NCI-H2171 treated with DMSO at 0.1 percent for 48 hours (cell line): ENCODE measurements at places on chromosomes 6 and 20.

DNA sequence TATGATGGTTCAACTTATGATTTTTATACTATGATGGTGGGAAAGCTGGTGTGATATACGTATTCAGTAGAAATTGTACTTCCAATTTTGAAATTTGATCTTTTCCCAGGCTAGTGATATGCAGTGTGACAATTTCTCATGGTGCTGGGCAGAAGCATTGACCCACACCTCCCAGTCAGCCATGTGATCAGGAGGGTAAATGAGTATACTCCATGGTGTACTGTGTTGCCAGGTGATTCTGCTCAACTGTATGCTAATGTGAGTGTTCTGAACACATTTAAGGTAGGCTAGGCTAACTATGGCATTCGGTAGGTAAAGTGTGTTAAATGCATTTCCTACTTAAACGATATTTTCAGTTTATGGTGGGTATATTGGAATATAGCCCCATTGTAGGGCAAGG is 19.1 kb downstream of the PTPRA start:
- DNase-seq: no peak

- peak; percentile 5 for DNase-seq
These were observed 8.1 kb downstream of the CCR6 start for GRCh38 chr6:167130712-167131684.

GRCh38 chr20:41604002-41604401 is 14.2 kb downstream of the CHD6 start:
- DNase-seq: no peak

DNA sequence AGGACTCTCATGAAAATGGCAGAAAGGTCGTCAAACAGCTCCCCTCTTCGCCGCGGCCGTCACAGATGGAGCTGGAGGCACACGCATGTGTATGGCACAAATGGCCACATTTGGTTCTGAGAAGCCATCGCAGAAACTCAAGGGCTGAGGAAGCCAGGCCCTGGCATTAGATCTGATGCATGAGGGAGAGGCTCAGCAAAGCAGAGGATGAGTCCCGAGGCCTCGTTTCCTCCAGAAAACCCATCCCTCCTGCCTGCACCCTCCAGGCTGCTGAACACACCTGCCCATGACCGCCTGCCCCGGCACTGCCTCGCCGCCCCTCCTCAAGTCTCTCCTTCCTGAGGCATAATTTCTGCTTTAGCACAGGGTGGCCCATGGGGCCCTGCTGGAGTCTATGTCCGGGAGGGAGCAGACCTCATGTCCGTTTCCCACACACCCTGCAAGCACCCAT is 240.3 kb downstream of the DLL1 start:
- no peak for DNase-seq

DNA sequence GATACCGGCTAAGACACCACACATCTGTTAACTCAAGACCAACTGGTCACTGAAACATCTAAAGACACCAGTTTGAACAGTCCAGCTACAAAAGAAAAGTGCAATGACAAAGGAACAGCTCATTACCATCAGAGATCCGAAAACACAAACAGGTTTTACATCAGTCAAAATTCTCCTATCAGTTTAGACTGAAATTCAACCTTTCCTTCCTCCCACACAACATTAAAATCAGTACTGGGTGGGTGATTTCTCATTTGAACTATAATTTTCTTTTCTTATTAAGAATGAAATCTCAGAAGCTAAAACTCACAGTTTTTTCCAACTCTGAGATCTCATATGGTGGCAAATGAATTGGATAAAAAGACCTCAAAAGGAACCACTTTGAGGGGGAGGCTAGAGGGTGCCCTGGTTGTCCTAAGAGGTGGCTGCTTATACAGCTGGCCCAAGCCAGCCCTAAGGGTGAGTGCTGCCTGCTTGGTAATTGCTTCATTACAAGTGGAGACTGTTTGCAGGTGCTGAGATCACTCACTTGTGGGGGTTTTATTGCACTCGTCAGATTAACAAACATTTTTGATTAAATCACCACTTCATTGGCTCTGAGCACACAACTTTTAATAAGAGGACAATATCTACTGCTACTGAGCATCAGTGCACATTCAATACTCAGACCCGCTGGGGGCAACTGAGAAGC is 4.3 kb downstream of the CCDC167 start:
- peak; percentile 38 for DNase-seq

DNA sequence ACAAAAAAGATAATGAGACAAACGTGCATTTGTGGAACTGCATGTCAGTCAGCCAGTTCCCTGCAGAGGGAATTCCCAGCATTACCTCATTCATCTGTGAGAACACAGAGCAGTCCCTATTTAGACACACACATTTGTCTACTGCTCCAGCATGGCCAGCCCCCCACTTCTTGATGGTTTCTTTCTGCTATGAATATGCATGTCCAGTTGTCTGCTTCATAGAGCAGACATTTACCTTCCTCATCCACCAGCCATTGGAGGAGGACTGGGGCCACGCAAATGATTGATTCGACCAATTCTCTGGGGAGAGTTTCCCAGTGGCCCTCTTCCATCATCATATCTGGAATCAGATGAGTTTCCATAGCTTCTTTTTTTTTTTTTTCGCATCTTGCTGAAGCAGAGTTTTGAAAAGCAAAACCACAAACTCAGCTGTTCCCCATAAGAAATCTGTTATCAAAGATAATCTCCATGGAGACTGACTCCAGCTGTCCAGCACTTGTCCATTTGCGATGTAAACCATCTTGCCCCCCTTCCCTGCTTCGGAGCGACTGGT is 11.8 kb downstream of the ENPP1 start:
- no peak for DNase-seq

GRCh38 chr6:168105813-168106632 is 27.0 kb upstream of the FRMD1 start:
- DNase-seq: no peak

DNA sequence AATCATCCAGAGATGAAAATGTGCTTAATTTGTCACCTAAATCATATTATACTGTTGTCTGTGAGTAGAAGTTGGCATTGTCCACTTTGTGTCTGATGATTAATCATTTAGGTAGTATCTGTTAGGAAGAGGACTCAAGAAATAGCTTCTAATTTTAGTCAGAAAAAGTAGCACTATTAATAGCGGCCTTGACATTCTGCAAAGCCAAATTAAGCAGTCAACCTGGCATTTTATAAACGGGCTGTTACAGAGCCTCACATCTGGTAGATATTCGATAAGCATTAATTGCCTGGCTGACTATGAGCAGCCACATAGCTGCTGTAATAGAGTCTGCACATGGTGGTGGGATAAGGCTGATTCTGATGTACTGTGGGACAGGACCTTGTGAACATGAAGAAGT is 99.5 kb downstream of the KLHL32 start:
- DNase-seq: peak; percentile 47

DNA sequence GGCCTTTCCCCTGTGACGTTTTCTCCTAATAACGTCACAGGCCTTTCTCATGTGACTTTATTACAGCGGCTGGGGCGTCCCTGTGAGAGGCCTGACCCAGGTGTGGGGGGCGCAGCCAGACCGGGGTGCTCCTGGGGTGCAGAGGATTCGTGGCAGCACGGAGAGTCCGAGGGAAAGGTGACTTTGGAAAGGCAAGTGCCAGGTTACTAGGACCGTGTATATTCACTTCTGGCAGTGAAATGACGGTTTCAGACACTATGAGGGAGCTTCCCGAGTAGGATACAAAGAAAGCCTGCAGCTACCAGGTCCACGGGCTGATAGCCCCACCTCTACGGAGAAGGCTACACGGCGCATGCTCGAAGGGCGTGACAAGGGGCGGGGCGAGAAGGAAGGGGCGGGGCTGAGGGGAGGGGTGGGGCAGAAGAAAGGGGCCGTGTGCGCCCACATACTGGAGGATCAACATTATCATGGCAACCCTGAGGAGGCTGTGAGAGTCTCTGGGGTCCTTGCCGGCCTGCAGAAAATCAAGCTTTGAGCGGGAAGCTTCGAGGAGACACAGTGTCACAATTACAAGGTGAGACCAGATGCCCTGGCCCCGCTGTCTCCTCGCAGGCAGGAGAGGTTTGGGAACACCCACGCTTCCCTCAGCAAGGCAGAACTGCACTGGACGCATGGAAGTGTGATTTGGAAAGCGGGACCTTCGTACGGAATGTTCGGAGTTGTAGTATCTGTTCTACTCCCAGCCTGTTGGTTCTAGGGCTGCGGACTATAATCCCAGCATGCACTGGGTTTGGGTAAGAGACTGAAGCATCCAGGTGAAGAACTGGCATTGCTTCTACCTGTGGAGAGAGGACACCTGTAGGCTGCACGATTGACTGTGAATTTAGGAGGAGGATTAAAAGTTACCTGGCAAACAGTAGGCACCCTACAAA is 54.4 kb upstream of the ZNF337 start:
- DNase-seq: peak; percentile 85

DNA sequence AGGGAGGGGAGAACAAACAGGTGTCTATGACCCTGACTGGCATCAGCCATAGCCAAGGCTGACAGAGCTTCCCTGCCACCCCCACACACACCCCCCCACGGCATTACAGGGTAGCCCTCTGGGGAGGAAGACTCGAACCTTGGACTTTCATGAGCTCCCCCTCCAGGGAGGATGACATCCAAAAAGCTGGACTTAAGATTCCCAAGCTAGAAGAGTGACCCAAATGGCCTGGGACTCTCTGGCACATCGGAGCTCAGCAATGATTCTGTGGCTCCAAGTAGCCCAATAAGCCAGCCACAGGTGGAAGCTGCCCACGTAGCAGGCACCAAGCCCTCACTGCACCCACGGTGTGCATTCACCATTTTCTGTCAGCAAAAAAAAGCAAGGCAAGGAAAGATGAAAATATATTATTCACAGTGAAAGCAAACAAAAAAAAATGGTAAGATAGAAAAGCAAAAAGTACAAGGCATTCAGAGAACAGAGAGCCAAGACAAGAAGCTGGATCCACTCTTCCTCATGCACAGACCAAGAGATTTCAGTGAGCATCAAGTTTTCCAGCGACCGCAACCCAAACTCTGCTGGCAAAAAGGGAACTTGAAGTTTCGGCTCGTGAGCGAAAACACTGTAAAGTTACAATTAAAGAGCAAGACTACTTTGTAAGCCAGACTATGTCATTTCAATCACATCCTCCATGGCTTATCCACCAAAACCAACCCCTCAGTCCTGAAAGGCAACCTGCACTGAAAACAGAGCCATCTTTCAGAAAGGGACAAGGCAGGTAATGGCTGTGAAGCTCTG is 10.9 kb downstream of the JAG1 start:
- no peak for DNase-seq

GRCh38 chr20:20367575-20368417 is at the start of gene INSM1:
Gene INSM1, plus strand, starts transcription at chr20:20368104. Its CDS starts 164 bp downstream, at chr20:20368268.
- DNase-seq: peak; percentile 96

DNA sequence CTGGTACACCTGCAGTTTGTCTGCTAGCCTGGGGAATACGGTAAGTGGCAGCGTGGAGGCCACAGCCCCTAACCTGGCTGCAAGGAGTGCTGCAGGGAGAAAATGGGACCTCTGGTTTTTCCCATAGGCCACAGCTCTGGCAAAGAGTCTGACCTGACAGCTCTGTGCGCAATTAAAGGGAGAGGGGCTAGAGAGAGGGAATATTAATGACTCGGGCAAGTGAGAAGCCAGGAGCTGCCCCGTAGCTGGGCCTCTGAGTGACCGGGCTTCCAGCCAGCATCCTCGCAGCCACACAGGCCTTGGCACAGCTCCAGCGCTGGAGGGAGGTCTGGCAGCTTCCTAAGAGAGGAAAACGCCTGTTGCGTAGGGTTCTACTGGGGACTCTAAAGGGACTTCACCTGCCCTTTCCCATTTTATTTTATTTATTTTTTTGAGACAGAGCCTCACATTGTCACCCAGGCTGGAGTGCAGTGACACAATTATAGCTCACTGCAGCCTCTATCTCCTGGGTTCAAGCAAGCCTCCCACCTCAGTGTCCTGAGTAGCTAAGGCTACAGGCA is 18.2 kb upstream of the OCSTAMP start:
- DNase-seq: peak; percentile 65

GRCh38 chr6:134954272-134955000 is 4.5 kb upstream of the ALDH8A1 start:
- DNase-seq: no peak

GRCh38 chr6:127302728-127303660 is 36.3 kb downstream of the RNF146 start:
- peak; percentile 31 for DNase-seq

GRCh38 chr6:18016133-18016532 is 28.7 kb upstream of the KIF13A start:
- DNase-seq: no peak

GRCh38 chr6:83867527-83868161 is 8.2 kb downstream of the CYB5R4 start:
- peak; percentile 35 for DNase-seq

GRCh38 chr6:117992856-117993255 is 85.8 kb downstream of the SLC35F1 start:
- peak; percentile 2 for DNase-seq

GRCh38 chr6:81969814-81970213 is 217.3 kb upstream of the TENT5A start:
- no peak for DNase-seq

- DNase-seq: no peak
These were observed 253.2 kb downstream of the BMP7 start for GRCh38 chr20:57013217-57013616.

GRCh38 chr20:36969478-36970186 is 18.1 kb upstream of the SAMHD1 start:
- DNase-seq: no peak

DNA sequence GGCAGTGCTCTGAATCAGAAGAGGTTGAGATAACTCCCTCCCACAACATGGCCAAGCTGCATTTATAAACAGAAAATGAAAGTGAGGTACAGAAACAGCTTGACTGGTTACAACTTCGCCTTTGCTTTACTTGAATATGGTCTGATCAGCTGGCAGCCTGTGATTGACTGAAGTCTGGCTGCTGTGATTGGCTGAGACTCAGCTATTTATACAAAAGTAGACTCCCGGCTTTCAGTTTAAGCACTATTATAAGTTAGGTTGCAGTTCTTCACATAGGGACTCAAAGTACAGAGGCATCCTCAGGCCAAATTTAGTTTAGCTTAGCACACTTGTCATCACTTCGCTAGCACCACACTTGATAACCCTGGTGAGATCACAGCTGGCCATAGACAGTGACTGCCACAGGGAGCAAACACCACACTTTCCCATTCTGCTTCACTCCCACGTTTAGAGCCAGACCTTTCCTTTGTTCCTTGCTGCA is 362.6 kb downstream of the EPM2A start:
- DNase-seq: no peak
